ENCODE measurements at places on chromosomes 11 and 22. TPM values are rescaled to one million over a fixed set of nuclear protein-coding genes. Genes with fewer than 3 reads are reported as not detected.

Gene CRYAB
- not detected for polyA plus RNA-seq

Gene UQCC3
- polyA plus RNA-seq, result 9.1 TPM

- no peak for DNase-seq
Measured at GRCh38 chr11:36426226-36426848, 83.7 kb downstream of the TRAF6 start.

- DNase-seq, result no peak
Measured at GRCh38 chr11:30406978-30407762, 84.3 kb downstream of the ARL14EP start.

DNA sequence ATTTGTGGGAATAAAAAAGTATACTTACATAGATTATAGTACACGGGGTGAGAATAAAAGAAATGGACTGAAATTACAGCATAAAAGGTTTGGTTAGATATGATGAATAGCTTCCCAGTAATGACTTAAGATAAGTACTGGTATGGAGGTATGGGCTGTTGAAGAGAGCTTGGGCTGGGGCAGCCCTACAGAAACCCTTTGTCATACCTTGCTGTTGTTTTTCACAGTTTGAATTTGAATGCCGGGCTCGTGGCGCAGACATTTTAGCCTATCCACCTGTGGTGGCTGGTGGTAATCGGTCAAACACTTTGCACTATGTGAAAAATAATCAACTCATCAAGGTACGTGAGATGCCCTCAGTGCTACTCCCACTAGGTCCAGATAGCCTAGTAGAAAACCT lies 42.3 kb upstream of the RBX1 start:
- DNase-seq, result no peak

- DNase-seq, result no peak
Measured at GRCh38 chr22:23110190-23110921, 31.4 kb downstream of the RSPH14 start.

All from naive thymus-derived CD4-positive, alpha-beta T cell (primary cell).